Omental fat pad (tissue), 4 donors: ENCODE measurements at places on chromosomes 7 and 10.

GRCh38 chr10:113521475-113521795, 31.4 kb upstream of the HABP2 start:
- no peak for DNase-seq

DNA sequence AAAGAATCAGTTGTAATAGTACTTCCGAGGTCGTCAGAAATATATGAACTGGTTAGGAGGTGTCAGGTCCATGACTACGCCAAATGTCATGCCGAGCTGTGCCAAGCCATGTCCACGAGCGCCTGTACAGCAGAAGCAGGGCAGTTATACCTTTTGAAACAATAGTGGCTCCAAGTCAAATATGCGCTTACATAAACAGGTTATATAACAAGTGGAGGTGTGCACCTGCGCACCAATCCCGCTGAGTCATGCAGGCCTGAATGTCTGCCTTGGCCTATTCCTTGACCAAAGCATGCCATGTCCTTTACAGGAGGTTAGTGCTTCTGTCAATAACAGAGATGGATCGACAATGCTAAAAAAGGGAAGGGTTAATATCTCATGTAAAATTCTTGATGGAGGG, 21.3 kb upstream of the TRUB1 start:
- DNase-seq: no peak

DNA sequence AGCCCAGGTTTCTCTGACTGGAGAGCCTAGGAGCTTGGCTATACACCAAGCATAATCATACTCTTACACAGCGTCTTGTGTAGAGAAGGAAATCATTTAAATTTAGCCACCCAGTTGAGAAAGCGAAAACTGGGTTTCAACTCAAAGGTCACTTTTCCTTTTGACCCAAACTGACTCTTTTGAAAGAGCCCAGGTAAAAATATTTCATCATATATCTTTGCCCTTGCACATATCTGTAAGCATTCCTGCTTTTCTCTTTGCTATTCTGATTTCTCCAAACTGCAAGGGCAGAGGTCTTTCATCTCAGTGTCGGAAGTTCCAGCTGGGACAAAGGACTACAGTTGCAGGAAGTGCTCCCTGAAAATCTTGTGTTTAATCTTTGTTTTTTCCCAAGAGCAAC, 22.0 kb upstream of the ABCB4 start:
- DNase-seq: no peak

DNA sequence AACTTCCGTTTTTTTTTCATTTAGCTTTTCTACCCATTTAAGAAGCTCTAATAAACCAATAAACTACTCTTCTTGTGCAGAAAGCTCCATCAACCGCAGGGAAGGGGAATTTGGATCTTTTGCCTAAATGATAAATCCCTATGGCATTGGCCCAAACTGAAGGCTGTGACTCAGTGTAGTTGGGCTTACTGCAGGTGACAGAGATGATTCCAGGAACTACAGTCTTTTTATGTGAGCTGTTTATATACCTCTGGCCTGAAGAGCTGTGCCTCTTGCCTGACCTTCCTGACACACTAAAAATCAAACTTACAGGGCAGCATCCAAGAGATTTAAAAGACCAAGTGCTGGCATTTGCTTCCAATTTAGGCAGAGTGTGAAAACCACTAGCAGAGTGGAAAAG, 25.2 kb downstream of the ABCB1 start:
- DNase-seq: no peak

GRCh38 chr10:5830629-5831445, 17.6 kb upstream of the GDI2 start:
- DNase-seq: no peak

DNA sequence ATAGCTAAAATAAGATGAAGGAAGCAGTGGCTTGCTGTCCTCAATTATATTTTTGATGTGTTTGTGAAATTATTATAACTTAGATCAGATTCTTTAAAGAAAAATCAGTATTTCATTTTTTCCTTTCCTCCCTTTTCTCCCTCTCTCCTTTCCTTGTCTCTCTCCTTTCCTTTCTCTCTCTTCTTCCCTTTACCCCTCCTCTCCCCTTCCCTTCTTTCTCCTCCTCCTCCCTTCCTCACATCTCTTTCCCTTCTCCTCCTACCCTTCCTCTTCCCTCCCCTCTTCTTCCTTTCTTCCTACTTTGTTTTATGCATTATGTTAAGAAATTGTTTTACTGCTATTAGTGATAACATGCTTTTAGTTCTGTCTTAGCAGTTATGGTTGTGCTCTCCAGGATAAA, 171.5 kb downstream of the ADK start:
- DNase-seq: no peak
